ENCODE measurements at places on chromosomes 6 and 20.

DNA sequence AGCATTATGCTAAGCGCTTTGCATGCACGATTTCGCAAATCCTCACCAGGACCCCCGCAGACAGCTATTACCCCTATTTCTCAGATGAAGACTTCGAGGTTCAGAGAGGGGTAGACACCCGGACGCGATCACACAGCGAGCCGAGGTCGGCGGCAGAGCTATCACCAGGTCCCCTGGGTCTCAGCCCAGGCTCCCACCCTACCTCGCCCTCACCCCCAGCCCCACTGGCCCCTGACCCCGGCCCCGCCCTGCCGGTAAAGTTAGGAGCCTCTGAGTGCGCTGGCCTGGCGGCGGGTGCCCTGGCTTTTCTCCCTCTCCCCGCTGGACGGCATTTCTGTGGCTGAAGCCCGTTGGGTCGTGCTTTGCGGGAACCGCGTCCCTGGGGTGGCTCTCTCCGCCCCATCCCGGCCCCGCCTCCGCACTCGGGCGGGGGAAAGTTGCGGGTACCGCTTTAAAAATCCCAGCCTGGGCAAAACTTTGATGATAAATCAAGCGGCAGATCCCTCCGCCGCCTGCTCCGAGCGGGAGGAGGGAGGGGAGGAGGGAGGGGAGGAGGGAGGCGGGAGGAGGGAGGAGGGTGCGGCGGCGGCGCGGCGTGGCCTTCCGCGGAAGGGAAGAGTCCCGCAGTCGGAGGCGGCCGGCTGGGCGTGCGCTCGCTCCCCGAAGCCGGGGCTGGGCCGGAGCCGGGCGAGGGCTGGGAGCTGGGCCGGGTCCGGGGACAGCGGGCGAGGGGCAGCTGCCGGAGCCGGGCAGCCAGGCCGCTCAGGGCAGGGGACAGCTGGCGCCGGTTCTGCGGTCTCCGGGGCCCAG is at the start of gene VSTM2L:
TSS of gene VSTM2L (plus strand) at position 624 of the 810 bp plus-strand sequence. CDS start 224 bp downstream, outside the sequence.
- DNase-seq: peak; percentile 81

DNA sequence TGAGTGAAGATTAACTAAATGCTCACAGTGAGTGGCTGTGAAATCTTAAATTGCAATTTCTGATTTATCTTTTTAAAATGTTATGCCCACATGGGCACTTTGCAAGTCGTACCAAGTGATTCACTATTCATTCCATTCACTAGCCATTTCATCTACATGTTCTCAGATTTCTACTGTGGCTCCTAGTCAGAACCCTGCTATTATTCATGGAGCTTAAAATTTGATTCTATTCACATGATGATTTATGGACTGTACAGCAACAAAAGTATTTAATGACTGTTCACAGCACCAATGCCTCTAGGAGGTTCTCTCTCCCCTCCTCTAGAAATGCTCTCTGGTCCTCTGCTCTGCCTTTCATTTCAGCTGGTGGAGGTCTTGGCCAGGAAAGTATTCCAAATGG is 133.5 kb upstream of the MAP3K7 start:
- DNase-seq: no peak

GRCh38 chr6:108952776-108953486 is 104.7 kb downstream of the ARMC2 start:
- no peak for DNase-seq

GRCh38 chr6:141260627-141261015 is 872.1 kb upstream of the GJE1 start:
- no peak for DNase-seq

DNA sequence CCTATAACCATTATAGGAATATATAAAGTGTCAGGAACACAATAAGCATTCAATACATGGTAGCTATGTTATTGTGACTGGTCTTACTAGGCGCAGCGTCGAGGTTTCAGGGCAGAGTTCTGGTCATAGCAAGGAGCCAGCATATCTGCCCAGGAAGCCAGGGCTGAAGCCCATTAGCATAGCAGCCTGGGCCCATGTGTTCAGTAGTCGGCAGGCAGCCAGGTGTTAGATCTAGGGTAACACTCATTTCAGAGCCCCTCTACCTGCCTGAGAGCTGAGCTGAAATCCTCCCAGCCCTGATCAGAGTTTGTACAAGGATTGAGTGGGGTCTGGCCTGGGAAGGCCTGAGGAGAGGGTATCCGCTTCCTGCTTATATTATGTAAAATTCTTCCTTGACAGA is 32.1 kb downstream of the C20orf173 start:
- no peak for DNase-seq

DNA sequence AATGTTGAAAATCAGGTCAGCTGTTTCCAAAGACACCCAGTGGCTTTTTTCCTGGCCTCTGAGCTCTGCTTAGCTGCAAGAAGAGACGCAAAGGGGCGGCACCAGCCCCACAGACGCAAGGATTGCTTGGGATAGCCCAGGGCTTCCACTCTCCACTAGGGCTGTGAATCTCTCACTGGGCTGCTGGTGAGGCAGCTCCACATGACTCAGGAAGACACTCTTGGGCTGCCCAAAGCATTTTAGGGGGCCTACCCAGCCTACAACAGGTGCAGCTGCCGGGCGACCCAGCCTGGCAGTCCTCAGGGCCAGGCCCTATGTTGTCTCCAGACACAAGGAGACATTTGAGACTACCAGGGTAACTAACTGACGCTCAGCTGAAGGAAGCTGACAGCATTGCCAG is 59.8 kb downstream of the FAM50B start:
- DNase-seq: no peak

GRCh38 chr6:152948150-152948768 is 34.6 kb downstream of the FBXO5 start:
- DNase-seq: peak; percentile 13

- no peak for DNase-seq
Observed at GRCh38 chr6:38306931-38307330, 332.8 kb downstream of the BTBD9 start.

DNA sequence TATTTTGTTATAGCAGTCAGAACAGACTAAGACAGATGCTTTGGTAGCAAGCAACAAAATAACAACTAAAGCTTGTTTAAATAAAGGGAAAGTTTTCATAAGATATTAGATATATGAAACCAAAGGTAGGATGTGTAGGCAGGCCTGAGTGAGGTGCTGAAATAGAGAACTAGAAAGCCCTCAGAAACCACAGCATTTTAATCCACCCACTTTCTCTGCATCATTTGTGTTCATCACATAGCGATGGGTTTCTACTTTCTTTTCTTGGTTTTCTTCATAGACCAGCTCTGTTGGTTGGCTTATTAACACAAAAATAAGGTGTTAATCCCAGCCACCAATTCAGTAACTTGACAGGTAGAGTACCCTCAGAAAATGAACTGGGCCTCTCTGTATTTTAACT is 58.6 kb downstream of the RPS12 start:
- DNase-seq: no peak

DNA sequence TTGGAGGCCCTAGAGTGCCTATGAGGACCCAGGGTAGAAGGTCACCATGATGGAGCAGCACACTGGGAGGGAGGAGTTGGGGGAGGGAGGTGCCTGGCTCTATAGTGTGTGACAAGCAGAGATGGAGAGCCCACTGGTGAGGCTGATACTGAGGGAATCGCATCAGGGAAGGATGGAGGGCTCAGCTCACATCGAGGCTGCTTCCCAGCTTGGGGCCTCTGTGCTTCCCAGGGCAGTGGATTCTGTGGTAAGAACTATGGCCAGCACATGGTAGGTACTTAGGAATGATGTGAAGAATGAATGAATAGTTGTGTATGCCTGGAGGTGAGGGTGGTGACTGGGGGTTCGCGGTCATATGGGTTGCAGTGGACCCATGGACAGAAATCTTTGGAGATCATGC is 1.3 kb upstream of the EPB41L1 start:
- DNase-seq: no peak

- DNase-seq: no peak
Observed at GRCh38 chr6:76418560-76419223, 346.2 kb upstream of the IMPG1 start.

GRCh38 chr6:141199074-141199473 is 933.7 kb upstream of the GJE1 start:
- DNase-seq: no peak

- DNase-seq: no peak
Observed at GRCh38 chr6:27451660-27452390, 21.1 kb downstream of the ZNF184 start.

GRCh38 chr20:34824452-34824805 is 1.0 kb downstream of the NCOA6 start:
- DNase-seq: peak; percentile 92

GRCh38 chr6:147548921-147549475 is 40.5 kb downstream of the SAMD5 start:
- DNase-seq: no peak

DNA sequence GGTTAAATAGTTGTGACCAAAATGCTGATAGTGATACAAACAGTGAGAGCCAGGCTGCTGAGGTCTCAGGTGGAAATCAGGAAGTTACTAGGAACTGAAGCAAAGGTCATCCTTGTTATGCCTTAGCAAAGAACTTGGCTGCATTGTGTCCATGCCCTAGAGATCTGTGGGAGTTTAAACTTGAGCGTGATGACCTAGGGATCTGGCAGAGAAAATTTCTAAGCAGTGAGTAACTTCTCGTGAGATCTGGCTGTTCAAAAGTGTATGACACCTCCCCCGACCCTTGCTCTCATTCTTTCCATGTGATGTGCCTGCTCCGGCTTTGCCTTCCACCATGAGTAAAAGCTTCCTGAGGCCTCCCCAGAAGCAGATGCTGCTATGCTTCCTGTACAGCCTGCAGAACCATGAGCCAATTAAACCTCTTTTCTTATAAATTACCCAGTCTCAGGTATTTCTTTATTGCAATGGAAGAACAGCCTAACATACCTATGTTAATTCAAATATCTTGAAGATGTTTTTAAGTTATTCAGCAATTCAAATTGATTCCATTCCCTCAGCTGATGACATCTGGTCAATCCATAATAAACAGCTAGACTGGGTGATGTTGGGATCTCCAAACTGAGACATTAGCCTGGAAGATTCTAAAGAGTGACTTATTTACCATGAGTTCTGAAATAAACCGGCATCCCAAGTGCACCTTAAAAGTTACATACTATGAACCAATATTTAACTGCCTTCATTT is 33.8 kb downstream of the KIF16B start:
- no peak for DNase-seq

- DNase-seq: peak; percentile 25
Observed at GRCh38 chr6:152085451-152085921, 278.0 kb downstream of the ESR1 start.

GRCh38 chr6:158773581-158774449 is 45.4 kb downstream of the EZR start:
- no peak for DNase-seq

- DNase-seq: no peak
Observed at GRCh38 chr20:12243327-12243726, 325.6 kb downstream of the BTBD3 start.

GRCh38 chr6:114042267-114043016 is 71.5 kb upstream of the HDAC2 start:
- DNase-seq: no peak

DNA sequence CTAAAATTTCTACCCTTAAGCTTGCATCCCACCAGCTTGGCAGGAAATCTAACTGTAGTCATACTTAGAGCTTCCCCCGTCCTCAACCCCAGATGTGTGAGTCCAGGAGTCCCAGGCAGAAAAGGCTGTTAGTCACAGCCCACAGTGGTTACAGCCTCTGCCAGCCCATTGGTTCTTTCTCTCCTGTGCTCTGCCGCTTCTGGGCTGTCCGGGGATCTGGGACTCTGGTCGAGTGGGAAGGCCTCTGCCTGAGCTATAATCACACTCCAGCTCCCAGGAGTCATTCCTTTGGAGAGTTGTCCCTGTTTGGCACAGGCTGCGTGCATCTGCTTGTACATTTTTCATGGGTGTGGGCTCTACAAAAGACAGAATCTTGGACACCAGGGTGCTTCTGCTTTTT is 45.6 kb upstream of the FYN start:
- no peak for DNase-seq

- DNase-seq: no peak
Observed at GRCh38 chr20:38473367-38473795, 738 bp downstream of the RALGAPB start.

DNA sequence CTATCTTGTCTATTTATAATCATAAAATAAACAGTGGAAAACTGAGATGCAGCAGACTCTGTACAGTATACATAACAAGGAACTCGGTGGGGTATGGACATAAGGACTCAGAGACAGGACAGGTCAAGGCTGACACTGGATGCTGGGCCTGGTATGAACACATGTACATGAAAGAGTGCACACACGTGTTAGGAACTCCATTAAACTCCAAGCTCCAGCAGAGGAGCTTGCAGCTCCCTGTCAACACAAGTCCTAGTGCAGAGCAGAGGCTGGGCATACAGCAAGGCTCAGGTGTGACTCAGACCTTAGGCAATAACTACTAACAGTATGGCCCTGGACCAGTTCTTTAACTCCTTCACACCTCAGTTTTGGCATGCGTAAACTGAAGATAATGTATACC is 17.1 kb downstream of the NAPB start:
- peak; percentile 58 for DNase-seq

DNA sequence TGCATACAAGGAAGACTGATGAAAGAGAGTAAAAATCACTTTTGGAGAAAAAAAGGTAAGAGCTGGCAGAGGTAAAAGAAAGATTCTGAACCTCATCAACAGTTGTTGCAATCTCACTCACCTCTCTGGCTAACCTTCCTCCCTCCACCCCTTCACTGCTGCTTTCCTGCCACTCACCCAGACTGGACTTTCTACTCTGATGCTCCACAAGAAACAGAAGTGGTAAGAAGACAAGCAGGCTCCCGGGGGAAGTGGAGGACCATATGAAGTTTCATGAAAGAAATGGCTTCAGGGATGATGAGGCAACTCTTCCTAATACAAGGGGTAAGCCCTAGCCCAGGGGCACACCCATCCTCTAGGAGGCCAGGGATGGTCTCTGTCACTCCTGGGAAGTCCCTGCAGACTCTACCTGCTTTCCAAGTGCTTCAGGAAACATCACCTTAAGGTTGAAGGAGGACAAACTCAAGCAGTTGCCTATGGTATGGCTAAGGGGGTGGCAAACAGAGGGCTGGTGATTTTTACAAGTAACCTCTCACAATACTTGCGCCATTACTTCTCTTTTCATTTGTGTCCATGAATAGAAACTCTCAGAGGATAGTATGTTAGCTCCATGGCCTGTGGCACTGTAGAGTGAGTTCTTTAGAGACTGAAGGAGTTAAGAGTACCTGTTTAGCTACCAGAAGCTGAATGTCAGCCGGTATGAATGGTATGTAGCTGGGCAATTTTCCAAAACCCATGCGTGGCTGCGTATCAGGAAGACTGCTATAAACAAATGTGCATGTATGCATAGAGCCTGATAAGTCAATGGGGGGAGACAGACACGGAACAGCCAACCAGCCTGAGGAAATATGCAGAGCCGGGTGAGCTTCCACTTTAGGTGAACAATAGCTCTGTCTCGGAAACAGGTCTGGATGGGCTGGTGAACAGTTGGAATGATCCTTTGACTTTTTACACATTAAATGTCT is 112.0 kb downstream of the BACH2 start:
- peak; percentile 44 for DNase-seq

DNA sequence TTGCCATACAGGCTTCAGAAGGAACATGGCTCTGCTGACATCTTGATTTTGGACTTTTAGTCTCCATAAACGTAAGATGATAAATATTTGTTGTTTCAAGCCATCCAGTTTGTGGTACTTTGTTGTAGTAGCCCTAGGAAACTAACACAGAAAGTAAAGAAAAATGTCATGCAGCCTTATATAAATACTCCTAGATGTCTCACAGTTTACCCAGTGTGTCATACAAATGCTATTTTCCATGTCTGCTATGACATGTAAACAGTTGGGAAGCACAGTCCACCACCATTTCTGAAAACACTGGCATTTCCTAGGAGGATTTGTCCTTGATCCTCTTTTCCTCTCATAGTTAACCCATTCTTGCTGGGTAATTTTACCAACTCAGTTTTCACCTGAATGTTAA is 30.6 kb upstream of the ME1 start:
- DNase-seq: no peak
